ENCODE measurements at places on chromosomes 16 and 17.

DNA sequence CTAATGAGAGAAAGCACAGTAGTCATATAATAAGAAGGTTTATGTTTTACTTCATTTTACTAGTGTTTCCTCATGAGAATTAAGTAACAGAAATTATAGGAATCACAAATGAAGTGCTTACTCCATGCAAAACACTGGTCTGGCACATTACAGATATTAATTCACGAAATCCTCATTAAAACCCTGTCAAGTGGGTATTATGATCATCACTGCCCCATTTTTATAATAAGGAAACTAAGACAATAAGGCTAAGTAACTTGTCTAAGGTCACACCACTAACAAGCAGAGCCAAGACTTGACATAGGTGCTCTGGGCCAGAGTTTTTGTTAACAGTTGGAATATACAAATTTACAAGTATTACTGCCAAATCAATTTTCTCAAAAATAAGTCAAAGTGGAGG lies 83.0 kb downstream of the KANSL1 start:
- no peak for DNase-seq

GRCh38 chr17:17768424-17769088 lies 68.2 kb downstream of the SREBF1 start:
- DNase-seq = no peak

DNA sequence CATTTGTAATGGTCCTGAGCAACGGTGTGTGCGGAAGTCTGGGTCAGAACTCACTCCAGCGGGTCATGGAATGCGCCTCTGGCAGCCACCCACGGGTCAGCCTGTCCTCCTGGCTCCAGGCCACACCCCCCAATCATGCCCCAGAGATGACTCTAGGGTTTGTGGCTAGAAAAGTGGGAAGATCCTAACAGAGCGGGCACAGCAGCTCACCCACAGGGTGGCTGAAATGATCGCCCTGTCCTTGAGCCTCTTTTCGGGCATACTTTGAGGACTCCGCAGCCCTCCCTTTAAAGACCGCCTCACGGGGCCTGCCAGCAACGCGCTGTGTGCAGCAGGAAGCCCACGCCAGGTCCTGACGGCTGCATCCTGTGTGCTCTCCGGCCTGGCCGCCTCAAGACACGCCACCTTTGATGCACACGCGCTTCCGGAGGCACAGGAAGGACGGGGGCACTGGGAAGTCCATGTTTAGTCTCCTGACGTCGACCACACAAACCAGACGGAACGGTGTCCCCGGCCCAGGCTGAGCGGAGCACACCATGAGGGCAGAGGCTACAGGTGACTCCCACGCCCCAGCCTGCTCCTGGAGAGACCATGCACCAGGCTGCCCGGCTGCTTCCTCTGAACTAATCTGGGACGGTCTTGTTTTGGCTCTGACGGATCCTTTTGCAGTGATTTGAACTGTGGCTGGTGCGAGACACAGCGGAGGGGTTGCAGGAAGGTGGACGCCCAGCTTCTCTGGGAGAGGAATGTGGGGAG lies 92.9 kb downstream of the TBC1D16 start:
- no peak for DNase-seq

DNA sequence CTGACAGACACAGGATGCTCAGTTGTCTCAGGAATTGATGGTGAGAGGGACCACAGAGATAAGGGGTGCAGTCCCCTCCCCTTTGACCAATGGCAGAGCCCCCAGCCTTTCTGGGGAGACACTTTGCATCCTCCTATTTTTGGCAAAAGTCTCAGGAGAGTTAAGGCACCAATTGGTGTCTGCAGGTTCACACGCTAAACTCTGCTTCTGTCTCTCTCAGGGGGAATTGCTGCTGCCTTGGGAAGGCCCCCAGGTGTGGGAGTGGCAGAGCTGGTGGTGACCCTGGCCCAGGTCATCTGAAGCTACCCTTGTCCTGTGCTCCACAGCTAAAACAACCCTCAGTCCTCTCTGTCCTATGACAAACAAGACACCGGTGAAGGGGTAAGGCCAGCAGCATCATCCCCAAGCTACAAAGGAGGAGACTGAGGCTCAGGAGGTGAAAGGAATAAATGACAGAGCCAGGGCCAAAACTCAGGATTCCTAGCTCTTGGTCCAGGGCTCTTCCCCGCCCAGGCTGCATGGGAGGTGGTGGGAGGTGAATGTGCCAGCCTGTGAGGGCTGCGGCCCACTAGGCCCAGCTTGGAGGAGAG lies 20.3 kb downstream of the OSBPL7 start:
- no peak for DNase-seq

DNA sequence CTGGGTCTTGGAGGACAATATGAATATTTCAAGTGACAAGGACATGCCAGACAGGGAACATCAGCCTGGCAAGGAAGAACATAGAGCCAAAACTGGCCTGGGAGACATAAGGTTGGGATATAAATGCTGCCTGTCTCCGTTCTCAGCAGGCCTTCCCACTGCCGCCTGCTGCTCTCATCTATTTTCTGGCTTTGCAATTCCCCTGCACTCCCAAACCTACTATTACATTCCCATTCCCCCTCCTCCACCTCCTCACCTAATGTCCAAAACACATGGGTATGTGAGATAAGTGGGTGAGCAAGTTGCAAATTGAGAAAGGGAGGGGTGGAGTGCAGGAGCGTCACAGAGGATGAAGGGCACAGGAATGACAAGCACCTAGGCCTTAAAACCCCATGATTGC lies 244.3 kb upstream of the CDH8 start:
- no peak for DNase-seq

- no peak for DNase-seq
Measured at GRCh38 chr16:79347277-79347676, 253.3 kb downstream of the MAF start.

GRCh38 chr17:75897160-75898019 lies 639 bp upstream of the TRIM65 start:
- DNase-seq = no peak

- DNase-seq = no peak
Measured at GRCh38 chr16:76784530-76784929, 406.5 kb upstream of the MON1B start.

GRCh38 chr17:19717411-19717908 lies 1.1 kb upstream of the SLC47A2 start:
- no peak for DNase-seq

GRCh38 chr16:66278111-66278531 lies 88.4 kb upstream of the CDH5 start:
- DNase-seq = no peak

DNA sequence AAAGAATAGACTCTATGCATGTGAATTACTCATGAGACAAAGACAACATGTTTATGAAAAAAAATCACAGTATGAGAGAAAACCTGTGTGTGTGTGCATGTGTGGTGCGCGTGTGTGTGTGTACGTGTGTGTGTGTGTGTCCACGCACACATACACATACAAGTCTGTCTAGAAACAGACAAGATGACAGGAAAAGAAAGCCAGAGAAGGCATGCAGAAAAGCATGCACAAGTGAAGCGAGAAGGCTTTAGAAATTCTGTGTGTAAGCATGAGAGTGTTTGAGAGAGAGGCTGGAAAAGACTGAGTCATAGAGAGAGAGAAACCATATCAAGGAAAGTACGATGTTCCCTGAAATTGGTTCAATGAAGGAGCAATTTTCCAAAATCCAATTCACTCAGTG lies 566.4 kb upstream of the C16orf82 start:
- no peak for DNase-seq

Measured in esophagus squamous epithelium (tissue), 5 donors.